ENCODE measurements at places on chromosomes 2 and 18. TPM values are rescaled to one million over a fixed set of nuclear protein-coding genes. Genes with fewer than 3 reads are reported as not detected.

DNA sequence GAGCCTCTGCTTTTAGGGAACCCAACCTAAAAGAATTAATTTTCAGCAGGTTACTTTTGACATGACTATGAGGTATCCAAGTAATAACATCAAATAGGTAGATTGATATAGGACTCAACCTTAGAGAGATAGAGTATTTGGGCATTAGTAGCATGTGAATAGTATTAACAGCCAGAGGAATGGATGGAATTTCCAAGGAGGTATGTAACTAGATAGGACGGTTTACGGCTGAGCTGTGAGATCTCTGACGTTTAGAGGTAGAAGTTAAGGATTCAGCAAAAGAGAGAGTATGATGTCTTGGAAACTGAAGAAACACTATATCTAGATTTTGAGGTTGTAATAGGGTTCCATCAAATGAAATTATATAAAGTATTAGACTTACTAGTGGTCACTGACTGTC lies 70.3 kb downstream of the HNMT start:
- peak; percentile 5 for DNase-seq
- no peak overlapping the region for H3K27ac ChIP-seq
- no peak overlapping the region for H3K4me3 ChIP-seq

Gene MTX2
- 64.8 TPM for total RNA-seq

Gene MYOM1
- not detected for total RNA-seq

- no peak overlapping the region for H3K4me3 ChIP-seq
- no peak for DNase-seq
- peaks cover 24% of the 10 kb centered on the region for H3K4me1 ChIP-seq
- H3K36me3 ChIP-seq = peaks cover 17% of the 10 kb centered on the region
- no peaks in the 10 kb centered on the region for H3K27me3 ChIP-seq
These were observed 63.3 kb downstream of the FAM228A start for GRCh38 chr2:24238158-24238557.

DNA sequence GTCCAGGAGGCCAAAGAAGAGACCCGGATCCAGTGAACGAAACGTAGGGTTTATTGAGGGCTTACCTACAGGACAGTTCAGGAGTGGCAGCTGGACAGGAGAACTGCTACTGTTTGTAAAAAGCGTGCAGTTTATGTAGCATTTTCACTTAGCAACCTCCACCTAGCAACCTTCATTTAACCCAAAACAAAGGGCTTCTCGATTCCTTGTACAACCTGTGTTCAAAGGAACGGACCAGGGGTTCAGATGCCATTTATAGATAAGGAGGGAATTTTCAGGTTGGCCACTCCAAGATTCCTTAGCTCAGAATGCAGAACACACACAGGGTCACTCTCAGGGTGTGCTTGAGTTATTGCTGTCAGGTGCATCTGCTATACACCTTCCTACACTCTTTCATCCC lies 65.1 kb upstream of the YWHAQ start:
- no peak overlapping the region for H3K27ac ChIP-seq
- no peak overlapping the region for H3K4me3 ChIP-seq
- DNase-seq = no peak
- H3K4me1 ChIP-seq = peaks cover 6% of the 10 kb centered on the region
- H3K36me3 ChIP-seq = no peaks in the 10 kb centered on the region

DNA sequence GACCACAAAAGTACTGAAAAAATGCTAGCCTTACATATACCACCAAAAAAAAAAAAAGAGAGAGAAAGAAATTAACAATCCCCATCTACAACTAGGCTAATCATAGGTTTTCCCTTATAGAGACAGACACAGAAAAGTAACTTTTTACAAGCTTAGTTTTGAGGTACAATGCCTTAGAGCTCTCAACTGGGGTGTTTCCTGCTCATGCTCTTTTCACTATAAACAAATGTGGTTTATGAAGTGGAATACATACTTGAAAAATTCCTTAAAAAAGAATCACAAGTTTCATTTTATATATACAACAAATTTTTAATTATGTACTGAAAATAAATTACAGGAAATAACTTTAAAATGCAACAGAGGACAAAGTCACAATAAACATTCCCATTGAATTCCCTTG lies 82.5 kb downstream of the ATL2 start:
- no peaks in the 10 kb centered on the region for H3K27me3 ChIP-seq
- H3K4me1 ChIP-seq = no peaks in the 10 kb centered on the region
- no peak overlapping the region for H3K4me3 ChIP-seq
- H3K36me3 ChIP-seq = peaks cover 48% of the 10 kb centered on the region
- no peak overlapping the region for H3K27ac ChIP-seq

GRCh38 chr2:20027260-20027677 lies 14.8 kb upstream of the MATN3 start:
- no peak overlapping the region for H3K27ac ChIP-seq
- DNase-seq = no peak
- no peaks in the 10 kb centered on the region for H3K27me3 ChIP-seq
- 0 out of 2 replicates have a peak, but pooled peaks cover 2% of the 10 kb centered on the region for H3K4me1 ChIP-seq
- H3K36me3 ChIP-seq = peaks cover 42% of the 10 kb centered on the region
- no peak overlapping the region for H3K4me3 ChIP-seq

DNA sequence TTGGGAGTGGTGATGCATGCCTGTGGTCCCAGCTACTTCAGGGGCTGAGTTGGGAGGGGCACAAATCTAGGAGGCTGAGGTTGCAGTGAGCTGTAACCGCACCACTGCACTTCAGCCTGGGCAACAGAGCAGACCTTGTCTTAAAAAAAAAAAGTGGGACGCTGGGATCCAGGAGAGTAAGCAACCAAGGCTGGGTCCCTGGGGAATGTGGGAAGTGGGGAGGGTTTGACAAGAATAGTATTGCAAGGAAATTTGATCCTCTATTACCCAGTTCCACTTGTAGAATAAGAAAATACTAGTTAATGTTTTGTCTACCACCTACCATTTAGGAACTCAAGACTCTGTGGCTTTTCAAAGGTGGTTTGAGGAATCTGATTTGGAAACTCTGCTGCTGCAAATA lies 21.1 kb upstream of the DYTN start:
- no peak overlapping the region for H3K4me3 ChIP-seq
- no peak overlapping the region for H3K27ac ChIP-seq
- no peaks in the 10 kb centered on the region for H3K4me1 ChIP-seq
- H3K27me3 ChIP-seq = no peaks in the 10 kb centered on the region
- DNase-seq = no peak

DNA sequence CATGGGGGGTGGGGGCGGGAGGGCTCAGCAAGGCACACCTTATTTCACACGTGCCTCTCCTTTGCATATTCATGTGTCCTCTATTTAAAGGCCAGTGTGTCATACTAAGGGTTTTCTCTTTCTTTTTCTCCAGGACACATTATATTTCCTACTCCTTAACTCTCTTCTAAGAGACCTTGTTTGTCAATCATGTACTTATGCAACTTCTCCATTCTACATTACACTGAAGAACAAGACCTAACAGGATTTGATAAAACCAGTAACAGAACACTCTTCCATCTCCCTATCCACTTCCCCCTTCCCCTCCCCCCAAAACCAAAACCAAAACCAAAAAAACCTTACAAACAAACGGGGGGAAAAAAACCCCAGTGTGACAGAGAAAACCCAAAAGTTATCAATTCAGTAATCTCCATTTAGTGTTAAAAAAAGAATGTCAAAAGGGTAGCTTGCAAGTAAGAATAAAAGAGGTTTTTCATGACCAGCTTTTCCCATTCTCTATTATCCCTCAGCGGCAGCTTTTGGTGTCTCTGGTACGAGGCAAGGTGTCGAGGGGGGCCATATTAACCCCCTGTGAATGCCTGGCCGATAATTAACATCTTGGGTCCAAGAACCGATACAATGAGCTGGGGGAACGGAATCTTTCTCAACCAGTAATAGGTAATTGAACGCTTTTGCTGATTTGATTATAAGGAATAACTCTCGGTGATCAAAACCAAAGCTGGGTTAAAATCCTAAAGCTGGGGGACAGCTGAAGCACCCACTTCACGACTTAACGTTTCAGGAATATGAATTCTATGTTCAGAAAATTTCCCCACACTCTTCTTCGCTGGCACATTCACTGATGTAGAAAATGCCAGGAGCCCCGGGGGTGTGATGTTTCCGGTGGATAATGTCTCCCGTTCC lies 191.0 kb upstream of the TCF4 start:
- peaks cover 18% of the 10 kb centered on the region for H3K4me1 ChIP-seq
- no peaks in the 10 kb centered on the region for H3K36me3 ChIP-seq
- no peaks in the 10 kb centered on the region for H3K27me3 ChIP-seq
- DNase-seq = no peak

Gene STAT4
- not detected for total RNA-seq

Gene SPATA3
- total RNA-seq = not detected

- H3K27ac ChIP-seq = peak overlapping the region; percentile 27
- H3K27me3 ChIP-seq = no peaks in the 10 kb centered on the region
- H3K36me3 ChIP-seq = no peaks in the 10 kb centered on the region
- H3K4me3 ChIP-seq = no peak overlapping the region
These were observed 96.2 kb downstream of the GALNT3 start for GRCh38 chr2:165697748-165698443.

- no peaks in the 10 kb centered on the region for H3K27me3 ChIP-seq
- no peak overlapping the region for H3K4me3 ChIP-seq
- peak; percentile 2 for DNase-seq
- no peak overlapping the region for H3K27ac ChIP-seq
- no peaks in the 10 kb centered on the region for H3K36me3 ChIP-seq
These were observed 66.4 kb upstream of the SLC16A14 start for GRCh38 chr2:230135130-230135525.

- H3K4me3 ChIP-seq = no peak overlapping the region
- H3K27me3 ChIP-seq = no peaks in the 10 kb centered on the region
- peaks cover 8% of the 10 kb centered on the region for H3K4me1 ChIP-seq
- no peaks in the 10 kb centered on the region for H3K36me3 ChIP-seq
- no peak for DNase-seq
These were observed 10.3 kb downstream of the TUBB6 start for GRCh38 chr18:12318334-12318697.

Gene CD8B
- not detected for total RNA-seq

DNA sequence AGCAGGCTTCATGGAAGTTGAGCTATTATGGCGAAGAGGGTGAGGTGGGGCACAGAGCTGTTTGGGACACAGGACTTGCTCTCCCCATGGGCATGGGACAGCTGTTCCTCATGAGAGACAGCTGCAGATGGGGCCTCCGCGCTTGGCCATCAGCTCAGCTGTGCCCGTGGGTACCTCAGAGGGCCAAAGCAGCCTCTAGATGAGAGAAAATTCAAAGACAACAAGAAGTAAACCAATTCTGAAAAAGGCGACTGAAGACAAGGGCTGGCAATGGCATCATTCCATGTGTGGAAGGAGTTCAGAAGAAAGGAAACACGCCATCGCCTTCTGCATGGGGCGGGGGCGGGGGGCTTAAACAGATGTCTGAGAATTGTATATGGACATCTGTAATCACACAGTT lies 136.2 kb downstream of the BCL2 start:
- H3K4me3 ChIP-seq = peak overlapping the region; percentile 11
- DNase-seq = no peak
- H3K27ac ChIP-seq = peak overlapping the region; percentile 70
- H3K36me3 ChIP-seq = no peaks in the 10 kb centered on the region

Gene PECR
- total RNA-seq = 0.30 TPM

Gene STPG4
- not detected for total RNA-seq

DNA sequence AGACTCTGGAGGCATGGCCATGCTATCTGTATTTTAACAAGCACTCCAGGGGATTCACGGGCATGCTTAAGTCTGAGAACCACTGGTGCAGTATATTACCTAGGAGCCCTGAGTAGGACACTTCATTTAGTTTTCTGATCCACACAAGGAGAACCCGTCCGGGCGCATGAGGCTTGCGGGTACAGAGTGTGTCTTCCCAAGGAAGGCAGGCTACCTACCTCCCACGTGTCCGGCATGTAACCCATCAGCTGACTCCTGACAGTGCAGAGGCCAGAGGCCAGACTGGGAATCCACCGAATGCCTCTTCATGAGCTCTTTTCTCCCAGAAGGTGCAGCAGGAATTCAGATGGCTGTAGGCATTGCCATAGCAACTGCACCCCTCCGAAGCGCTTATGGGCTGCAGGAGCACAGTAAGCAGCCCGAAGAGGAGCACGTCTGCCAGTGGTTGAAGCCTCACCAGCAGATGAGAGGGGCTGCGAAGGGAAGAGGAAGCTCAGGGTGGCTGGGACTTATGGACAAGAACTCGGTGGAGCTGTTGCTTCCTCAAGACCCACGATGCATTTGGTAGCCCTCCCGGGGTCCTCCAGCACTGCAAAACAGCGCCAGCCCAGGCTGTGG lies 33.8 kb upstream of the DNMT3A start:
- peaks cover 10% of the 10 kb centered on the region for H3K4me1 ChIP-seq
- H3K36me3 ChIP-seq = no peaks in the 10 kb centered on the region
- no peak for DNase-seq
- H3K4me3 ChIP-seq = no peak overlapping the region

DNA sequence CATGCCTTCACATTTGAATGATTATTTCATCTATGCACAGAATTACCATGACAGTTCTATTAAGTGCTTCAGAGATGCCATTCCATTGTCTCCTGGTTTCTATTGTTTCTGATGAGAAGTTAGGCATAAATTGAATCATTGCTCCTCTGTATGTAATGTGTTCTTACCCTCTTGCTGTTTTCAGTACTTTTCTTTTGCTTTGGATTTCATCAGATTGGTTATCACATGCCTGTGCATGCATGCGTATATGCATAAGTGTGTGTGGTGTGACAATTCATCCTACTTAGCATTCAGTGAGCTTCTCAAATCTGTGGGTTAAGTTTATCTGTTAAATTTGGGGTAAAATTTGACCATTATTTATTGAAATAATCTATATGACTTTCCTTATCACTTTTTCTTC lies 263.3 kb upstream of the RND3 start:
- no peaks in the 10 kb centered on the region for H3K4me1 ChIP-seq
- H3K36me3 ChIP-seq = no peaks in the 10 kb centered on the region
- no peak overlapping the region for H3K27ac ChIP-seq
- H3K4me3 ChIP-seq = no peak overlapping the region

DNA sequence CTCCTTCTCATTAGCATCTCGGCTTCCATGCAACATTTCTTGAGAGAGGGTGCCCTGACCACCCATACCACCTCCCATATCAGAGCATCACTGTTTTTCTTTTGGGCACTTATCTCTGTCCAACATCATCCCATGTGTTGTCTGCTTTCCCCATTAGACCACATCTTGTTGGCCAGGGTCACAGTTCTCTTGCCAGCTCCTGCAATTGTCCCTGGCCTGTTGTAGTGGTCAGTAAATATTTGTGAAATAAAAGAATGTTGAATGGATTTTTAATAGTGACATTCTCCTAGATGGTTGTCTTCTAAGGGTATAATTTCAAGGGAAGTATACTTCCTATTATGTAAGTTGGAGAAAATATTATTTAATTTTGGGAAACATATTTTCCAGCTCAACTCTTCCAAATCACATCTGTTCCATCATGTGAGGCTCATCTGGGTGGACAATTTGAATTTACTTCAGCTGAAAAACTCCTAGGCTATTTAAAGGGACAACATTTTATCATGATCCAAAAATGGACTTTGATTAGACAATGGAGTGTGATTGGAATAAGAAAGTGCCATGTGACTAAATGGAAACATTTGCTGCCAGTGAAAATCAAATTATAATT lies 83.0 kb downstream of the MOGAT1 start:
- no peak for DNase-seq
- peaks cover 4% of the 10 kb centered on the region for H3K4me1 ChIP-seq
- no peak overlapping the region for H3K4me3 ChIP-seq
- no peaks in the 10 kb centered on the region for H3K36me3 ChIP-seq

GRCh38 chr18:74006143-74006542 lies 141.5 kb downstream of the FBXO15 start:
- no peaks in the 10 kb centered on the region for H3K36me3 ChIP-seq
- no peak for DNase-seq
- no peak overlapping the region for H3K4me3 ChIP-seq
- H3K27me3 ChIP-seq = peaks cover 4% of the 10 kb centered on the region
- H3K27ac ChIP-seq = no peak overlapping the region

GRCh38 chr2:215883799-215884198 lies 129.6 kb downstream of the MREG start:
- DNase-seq = no peak
- H3K36me3 ChIP-seq = no peaks in the 10 kb centered on the region
- H3K27ac ChIP-seq = no peak overlapping the region
- H3K27me3 ChIP-seq = no peaks in the 10 kb centered on the region

Measured in Karpas-422 (cell line).